ENCODE measurements at places on chromosomes 3 and 15. TPM values are rescaled to one million over a fixed set of nuclear protein-coding genes. Genes with fewer than 3 reads are reported as not detected.

Gene TBL1XR1
- total RNA-seq, result 147 TPM

DNA sequence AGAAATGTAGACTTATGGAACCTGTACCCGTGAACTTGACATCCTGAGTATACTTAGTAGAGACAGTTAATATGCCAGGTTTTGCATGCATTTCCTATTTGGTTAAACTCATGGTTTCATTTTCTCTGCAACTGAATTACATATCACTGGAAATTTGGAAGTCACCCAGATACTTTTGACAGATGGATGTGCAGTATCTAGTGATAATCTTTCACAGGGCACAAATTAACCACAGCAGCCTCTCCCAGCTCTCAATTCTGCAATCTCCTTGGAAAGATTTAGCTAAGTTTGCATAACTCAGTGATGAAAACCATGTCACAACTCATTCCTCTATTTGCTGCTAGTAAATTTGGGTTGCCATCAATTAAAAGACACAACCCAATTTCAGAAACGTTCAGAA is 162.3 kb upstream of the TPM1 start:
- H3K4me3 ChIP-seq, result no peak overlapping the region
- no peak for DNase-seq
- no peak overlapping the region for H3K27ac ChIP-seq

DNA sequence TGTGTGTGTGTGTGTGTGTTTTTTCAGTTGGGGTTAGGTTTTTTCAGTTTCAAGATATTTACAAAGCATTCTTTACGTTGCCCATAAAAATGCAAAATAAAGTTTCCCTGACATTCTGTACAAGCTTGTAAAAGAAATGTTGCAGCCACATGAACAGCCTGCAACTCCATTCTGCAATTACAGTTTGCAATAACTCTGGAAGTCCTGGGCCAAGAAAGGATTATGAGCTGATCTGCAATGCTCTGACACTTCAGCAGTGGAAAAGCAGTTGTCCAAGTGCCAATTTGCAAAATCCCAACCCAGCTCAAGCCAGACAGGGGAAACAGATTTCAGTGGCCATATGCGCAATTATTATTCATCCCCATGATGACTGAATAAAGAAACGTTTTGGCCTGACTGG is 322.1 kb downstream of the MEX3B start:
- H3K27me3 ChIP-seq, result no peaks in the 10 kb centered on the region
- no peak overlapping the region for H3K4me3 ChIP-seq
- no peaks in the 10 kb centered on the region for H3K36me3 ChIP-seq
- no peaks in the 10 kb centered on the region for H3K4me1 ChIP-seq
- DNase-seq, result no peak

DNA sequence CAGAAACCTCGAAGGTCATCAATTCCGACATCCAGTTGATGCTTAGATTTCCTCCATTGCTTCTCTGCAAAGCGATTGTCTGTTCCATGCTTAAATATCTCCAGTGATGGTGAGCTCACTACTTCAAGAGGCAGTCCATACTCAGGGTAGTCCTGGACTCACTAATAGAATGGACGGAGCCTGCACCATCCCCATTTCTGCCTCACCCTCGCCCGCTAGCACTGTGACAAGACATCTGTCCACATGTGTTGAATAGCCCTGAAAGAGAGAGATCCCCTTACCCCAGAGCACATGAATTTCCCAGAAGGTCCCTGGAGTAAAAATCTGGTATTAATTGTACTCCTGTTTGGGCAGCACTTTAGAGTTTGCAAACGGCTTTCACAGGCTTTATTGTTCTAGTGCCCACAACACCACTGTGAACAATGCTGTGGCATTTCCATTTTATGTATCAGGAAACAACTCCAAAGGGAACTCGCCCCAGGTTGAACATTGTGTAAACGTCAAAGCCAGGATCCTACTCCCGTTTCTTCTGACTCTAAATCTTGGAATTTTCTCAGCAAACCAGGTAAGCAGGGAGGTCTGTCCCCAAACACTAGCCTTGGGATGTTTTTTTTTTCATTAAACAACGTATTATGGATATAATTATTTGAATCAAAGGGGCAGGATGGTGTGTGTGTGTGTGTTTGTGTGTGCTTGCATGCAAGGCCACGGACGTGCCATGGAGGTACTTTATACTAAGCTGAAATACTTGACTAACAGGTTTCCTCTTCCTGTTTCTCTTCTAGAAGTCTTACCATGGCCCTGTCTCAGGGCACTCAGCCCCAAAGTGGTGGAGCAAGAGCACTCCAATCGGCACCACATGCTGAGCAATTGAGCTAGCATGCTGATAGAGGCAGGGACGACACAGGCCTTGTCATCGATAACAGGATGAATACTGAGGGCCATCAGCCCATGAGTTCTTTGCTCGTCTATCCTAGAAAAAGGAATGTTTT is 198.3 kb downstream of the OPA1 start:
- H3K36me3 ChIP-seq, result no peaks in the 10 kb centered on the region
- DNase-seq, result no peak
- H3K4me3 ChIP-seq, result no peak overlapping the region
- H3K4me1 ChIP-seq, result peaks cover 8% of the 10 kb centered on the region
- H3K27ac ChIP-seq, result no peak overlapping the region
- no peaks in the 10 kb centered on the region for H3K27me3 ChIP-seq

- no peaks in the 10 kb centered on the region for H3K36me3 ChIP-seq
- H3K4me3 ChIP-seq, result no peak overlapping the region
- DNase-seq, result no peak
- H3K27me3 ChIP-seq, result no peaks in the 10 kb centered on the region
- no peaks in the 10 kb centered on the region for H3K4me1 ChIP-seq
Measured at GRCh38 chr15:42011074-42011473, 9.8 kb downstream of the PLA2G4E start.

DNA sequence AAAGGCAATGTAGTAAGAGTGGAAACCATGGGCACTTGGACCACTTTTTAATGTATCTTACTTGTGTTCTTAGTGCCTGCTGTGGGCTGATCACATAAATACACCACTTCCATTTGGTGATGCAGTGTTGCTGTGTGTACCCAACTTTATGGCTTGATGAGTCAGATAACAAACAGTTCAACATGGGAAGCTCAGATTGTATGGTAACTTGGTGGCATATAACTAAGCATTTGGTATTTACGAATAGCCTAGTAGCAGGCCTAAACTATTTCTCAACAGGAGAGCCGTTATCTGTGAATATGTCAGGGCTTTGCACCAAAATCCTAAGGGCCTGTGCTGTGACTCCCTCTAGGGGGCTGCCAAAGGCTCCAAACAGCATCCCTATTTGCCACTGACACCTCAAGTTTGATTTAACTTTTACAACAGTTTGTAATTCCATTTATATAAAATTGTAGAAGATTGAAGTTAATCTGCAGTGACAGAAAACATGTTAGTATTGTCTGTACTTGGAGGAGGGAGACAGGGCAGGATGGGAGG is 640.4 kb upstream of the CADM2 start:
- H3K36me3 ChIP-seq, result no peaks in the 10 kb centered on the region
- H3K4me3 ChIP-seq, result no peak overlapping the region
- DNase-seq, result peak; percentile 5
- H3K27ac ChIP-seq, result no peak overlapping the region
- H3K27me3 ChIP-seq, result no peaks in the 10 kb centered on the region
- no peaks in the 10 kb centered on the region for H3K4me1 ChIP-seq

- H3K27ac ChIP-seq, result no peak overlapping the region
- no peaks in the 10 kb centered on the region for H3K4me1 ChIP-seq
- no peak overlapping the region for H3K4me3 ChIP-seq
- DNase-seq, result no peak
- no peaks in the 10 kb centered on the region for H3K36me3 ChIP-seq
Measured at GRCh38 chr3:160929595-160929994, 173.6 kb downstream of the PPM1L start.
